H4 (cell line): ENCODE measurements at places on chromosomes 6 and 20. TPM values are rescaled to one million over a fixed set of nuclear protein-coding genes. Genes with fewer than 3 reads are reported as not detected.

Gene GPR63
- 2.2 and 2.4 TPM in 2 replicates for total RNA-seq

Gene MYL9
- not detected in 2 replicates for total RNA-seq

Gene SOBP
- total RNA-seq: 1.5 and 2.9 TPM in 2 replicates

Gene ENPP5
- 0.89 and 1.1 TPM in 2 replicates for total RNA-seq

Gene RIMS1
- total RNA-seq: 4.4 and 6.7 TPM in 2 replicates
